ENCODE measurements at places on chromosomes 7 and 10.

DNA sequence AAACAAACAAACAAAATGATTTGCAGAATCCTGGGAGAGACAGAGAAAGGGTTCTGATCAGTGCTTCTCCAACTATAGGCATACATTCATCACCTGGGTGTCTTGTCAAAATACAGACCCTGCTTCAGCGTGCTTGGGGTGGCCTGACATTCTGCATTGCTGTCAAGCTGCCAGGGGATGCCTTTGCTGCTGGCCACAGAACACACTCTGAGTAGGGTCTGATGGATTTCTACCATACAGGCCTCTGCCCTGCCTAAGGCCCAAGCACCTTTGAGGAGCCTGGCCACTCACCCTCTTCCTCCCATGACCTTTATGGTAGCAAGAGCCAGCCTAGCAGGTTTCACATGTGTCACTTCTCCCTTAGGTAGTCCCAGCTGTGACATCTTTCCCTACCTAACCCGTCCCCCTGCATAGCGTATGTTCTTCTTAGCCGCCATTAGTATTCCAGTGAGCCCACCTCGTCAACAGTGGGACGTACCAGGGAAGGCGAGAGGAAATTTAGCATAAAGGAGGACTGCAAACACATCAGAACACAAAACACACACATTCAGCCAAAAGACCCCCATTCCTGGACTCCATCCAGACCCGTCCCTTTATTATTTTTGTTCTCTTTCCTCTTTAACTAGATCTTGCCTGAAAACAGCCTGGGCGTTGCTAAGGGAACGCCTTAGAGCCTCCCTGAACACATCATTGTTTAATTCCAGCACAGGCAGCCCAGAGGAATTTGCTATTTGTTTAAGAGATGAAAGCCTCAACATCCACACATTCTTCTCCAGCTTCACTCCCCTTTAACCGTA is 43.9 kb upstream of the PODXL start:
- no peak overlapping the region for H3K4me3 ChIP-seq
- no peaks in the 10 kb centered on the region for H3K36me3 ChIP-seq
- peak overlapping the region; percentile 50 for H3K27ac ChIP-seq
- no peaks in the 10 kb centered on the region for H3K27me3 ChIP-seq

- H3K36me3 ChIP-seq: no peaks in the 10 kb centered on the region
- H3K27ac ChIP-seq: no peak overlapping the region
- H3K4me3 ChIP-seq: no peak overlapping the region
- H3K4me1 ChIP-seq: no peaks in the 10 kb centered on the region
- peak; percentile 25 for DNase-seq
Observed at GRCh38 chr10:116913695-116914094, 64.4 kb downstream of the ENO4 start.

DNA sequence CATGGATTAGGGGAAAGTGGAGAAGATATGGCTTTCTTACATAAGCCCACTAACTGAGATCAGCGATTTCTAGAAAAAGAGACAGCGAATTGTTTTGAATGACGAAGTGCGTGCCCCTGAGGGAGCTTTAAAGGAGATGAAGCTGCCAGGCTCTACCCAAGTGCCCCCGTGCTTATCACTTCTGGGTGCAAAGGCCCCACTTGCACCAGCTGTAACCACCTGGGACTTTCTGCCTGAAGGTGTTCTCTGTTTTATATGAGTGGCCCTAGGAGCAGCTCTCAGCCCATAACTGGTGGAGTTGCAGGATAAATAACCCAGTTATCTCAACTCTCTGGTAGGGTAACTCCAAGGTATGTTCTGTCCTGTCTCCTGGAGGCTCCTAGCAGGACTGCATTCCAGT is 20.4 kb upstream of the CARD11 start:
- H3K27me3 ChIP-seq: no peaks in the 10 kb centered on the region
- H3K4me1 ChIP-seq: no peaks in the 10 kb centered on the region
- no peaks in the 10 kb centered on the region for H3K36me3 ChIP-seq
- H3K27ac ChIP-seq: no peak overlapping the region

DNA sequence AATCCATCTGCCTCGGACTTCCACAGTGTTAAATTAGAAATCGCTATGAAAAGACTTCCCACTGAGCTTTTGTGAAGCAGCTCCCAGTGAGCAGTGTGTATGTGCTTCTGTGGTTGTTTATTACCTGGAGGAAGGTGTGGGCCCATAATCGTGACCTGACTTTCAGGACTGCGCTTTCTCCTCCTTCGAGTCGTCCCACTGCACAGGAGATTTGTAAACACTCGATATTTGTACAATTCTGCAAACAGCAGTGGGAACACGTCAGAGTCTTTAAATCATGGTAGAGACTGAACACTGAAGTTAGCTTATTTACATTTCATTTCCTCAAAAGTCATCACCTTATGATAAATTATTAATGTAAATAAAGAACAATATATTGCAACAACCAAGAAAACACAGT is 171.4 kb downstream of the ITGA8 start:
- H3K4me3 ChIP-seq: no peak overlapping the region
- H3K4me1 ChIP-seq: no peaks in the 10 kb centered on the region
- H3K27ac ChIP-seq: no peak overlapping the region
- H3K36me3 ChIP-seq: no peaks in the 10 kb centered on the region

GRCh38 chr10:104440221-104440620 is 86.6 kb downstream of the CFAP58 start:
- H3K27ac ChIP-seq: no peak overlapping the region
- DNase-seq: no peak
- no peaks in the 10 kb centered on the region for H3K27me3 ChIP-seq
- H3K36me3 ChIP-seq: no peaks in the 10 kb centered on the region
- no peaks in the 10 kb centered on the region for H3K4me1 ChIP-seq
- H3K4me3 ChIP-seq: no peak overlapping the region

DNA sequence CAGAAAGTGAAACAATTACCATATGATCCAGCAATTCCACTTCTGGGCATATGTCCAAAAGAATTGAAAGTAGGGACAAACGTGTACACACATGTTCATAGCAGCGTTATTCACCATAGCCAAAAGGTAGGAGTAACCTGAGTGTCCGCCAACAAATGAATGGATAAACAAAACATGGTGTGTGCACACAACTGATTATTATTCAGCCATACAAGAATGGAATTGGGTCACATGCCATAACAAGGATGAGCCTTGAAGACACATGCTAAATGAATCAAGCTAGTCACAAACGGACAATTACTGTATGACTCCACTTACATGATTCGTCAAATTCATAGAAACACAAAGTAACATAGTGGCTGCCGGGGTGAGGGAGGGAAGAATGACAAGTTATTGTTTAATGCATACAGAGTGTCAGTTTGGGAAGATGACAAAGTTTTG is 4.1 kb upstream of the OIT3 start:
- no peak overlapping the region for H3K27ac ChIP-seq
- peaks cover 9% of the 10 kb centered on the region for H3K36me3 ChIP-seq
- no peaks in the 10 kb centered on the region for H3K27me3 ChIP-seq

GRCh38 chr7:35697414-35698175 is 2.7 kb upstream of the HERPUD2 start:
- no peak for DNase-seq
- H3K36me3 ChIP-seq: no peaks in the 10 kb centered on the region
- no peaks in the 10 kb centered on the region for H3K27me3 ChIP-seq
- H3K4me1 ChIP-seq: peaks cover 17% of the 10 kb centered on the region
- H3K27ac ChIP-seq: no peak overlapping the region

- H3K4me1 ChIP-seq: no peaks in the 10 kb centered on the region
- peaks cover 26% of the 10 kb centered on the region for H3K36me3 ChIP-seq
- no peak overlapping the region for H3K27ac ChIP-seq
- DNase-seq: no peak
Observed at GRCh38 chr10:21757185-21757901, 223.3 kb downstream of the MLLT10 start.

GRCh38 chr7:158955932-158956804 is 99.8 kb downstream of the DYNC2I1 start:
- peaks cover 5% of the 10 kb centered on the region for H3K27me3 ChIP-seq
- no peaks in the 10 kb centered on the region for H3K4me1 ChIP-seq
- no peak for DNase-seq
- H3K27ac ChIP-seq: no peak overlapping the region
- no peak overlapping the region for H3K4me3 ChIP-seq

DNA sequence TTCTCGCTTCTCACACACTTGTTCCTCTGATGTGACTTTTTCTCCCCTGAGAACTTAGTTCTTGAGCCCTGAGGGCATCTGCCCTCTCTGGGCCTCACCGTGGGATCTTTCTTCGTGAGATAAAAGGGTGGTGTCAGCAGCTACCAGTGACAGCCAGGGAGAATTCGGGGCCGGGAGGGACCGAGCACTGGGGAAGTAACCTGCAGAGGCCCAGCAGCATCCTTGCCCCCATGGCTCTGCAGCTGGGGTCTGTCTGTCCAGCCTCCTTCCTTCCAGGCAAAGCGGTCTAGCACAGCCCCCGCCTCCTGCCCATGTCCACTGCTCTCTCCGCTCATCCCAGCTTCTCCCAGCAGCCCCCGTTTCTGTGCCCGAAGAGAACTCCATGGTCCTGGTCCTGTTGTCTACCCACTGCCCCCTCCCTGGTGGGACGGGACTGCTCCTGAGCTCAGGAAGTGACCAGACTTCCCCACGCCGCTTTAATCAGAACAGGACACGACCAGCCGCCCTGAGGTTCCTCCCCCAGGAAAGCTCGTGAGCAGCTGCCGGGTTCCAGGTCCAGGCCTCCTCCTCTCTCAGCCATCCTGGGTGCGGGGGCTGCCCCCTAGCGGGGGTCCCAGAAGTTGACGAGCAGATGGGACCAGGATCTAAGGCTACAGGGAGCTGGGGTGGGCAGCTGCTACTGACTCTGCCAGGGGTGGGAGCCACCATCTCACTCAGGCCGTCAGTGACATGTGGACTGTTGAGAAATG is 187.5 kb downstream of the WDR37 start:
- no peak overlapping the region for H3K27ac ChIP-seq
- H3K36me3 ChIP-seq: no peaks in the 10 kb centered on the region
- peaks cover 47% of the 10 kb centered on the region for H3K27me3 ChIP-seq
- no peak overlapping the region for H3K4me3 ChIP-seq
- H3K4me1 ChIP-seq: no peaks in the 10 kb centered on the region

DNA sequence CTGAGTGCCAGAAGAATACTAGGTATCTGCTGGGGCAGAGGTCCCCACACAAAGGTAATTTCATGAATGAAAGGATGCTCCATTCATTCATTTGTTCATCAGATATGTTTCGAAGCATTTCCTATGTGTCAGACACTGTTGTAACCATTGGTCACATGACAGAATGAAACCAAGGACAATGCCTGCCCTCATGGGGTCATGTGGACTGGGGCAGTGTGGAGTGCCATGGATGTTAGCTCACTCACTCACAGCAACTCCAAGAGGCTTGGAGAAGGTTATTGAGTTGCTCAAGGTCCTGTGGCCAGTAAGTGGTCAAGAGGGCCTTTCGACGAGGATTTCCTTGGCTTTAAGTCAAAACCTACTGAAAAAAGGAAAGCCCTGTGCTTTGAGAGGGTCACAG is 223.5 kb downstream of the ARHGAP12 start:
- H3K27me3 ChIP-seq: no peaks in the 10 kb centered on the region
- H3K4me1 ChIP-seq: peaks cover 6% of the 10 kb centered on the region
- no peaks in the 10 kb centered on the region for H3K36me3 ChIP-seq
- no peak overlapping the region for H3K27ac ChIP-seq
- no peak for DNase-seq
- H3K4me3 ChIP-seq: no peak overlapping the region

- H3K4me1 ChIP-seq: no peaks in the 10 kb centered on the region
- no peak overlapping the region for H3K27ac ChIP-seq
- no peak overlapping the region for H3K4me3 ChIP-seq
- H3K27me3 ChIP-seq: peaks cover 2% of the 10 kb centered on the region
- no peak for DNase-seq
Observed at GRCh38 chr10:128186959-128187787, 61.0 kb upstream of the MKI67 start.

- H3K36me3 ChIP-seq: no peaks in the 10 kb centered on the region
- no peaks in the 10 kb centered on the region for H3K4me1 ChIP-seq
- no peak for DNase-seq
- H3K27me3 ChIP-seq: no peaks in the 10 kb centered on the region
- H3K27ac ChIP-seq: no peak overlapping the region
Observed at GRCh38 chr7:80087051-80087770, 47.4 kb upstream of the GNAI1 start.

DNA sequence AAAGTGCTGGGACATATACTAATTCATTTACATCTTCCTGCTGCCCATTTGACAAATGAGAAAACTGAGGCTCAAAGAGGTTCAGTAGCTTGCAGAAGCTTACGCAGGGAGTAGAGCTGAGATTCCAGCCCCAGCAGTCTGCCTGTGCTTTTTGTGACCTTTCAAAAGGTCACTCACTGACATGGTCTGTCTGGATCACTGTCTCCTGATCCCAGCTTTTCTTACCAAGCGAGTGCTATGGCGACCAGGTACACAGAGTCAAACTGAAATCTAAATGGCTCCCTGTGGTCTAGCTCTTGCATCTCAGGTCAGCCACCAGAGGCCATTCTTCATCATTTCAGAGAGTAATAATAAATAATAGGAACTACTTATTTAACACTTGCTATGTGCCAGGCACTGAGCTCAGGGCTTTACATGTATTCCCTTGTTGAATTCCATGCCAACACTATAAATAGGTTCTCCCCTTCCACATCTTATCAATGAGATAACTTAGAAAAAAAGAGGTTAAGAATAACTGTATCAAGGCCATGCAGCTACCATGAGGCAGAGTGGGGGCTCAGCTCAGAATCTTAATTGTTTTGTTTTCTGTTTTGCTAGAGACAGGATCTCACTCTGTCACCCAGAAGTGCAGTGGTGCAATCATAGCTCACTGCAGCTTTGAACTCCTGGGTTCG is 381.0 kb downstream of the CALN1 start:
- H3K36me3 ChIP-seq: no peaks in the 10 kb centered on the region
- no peak for DNase-seq
- peaks cover 6% of the 10 kb centered on the region for H3K4me1 ChIP-seq
- no peak overlapping the region for H3K27ac ChIP-seq

- H3K4me1 ChIP-seq: no peaks in the 10 kb centered on the region
- no peak overlapping the region for H3K4me3 ChIP-seq
- H3K27ac ChIP-seq: no peak overlapping the region
- DNase-seq: no peak
- H3K36me3 ChIP-seq: no peaks in the 10 kb centered on the region
Observed at GRCh38 chr10:96646301-96646700, 59.5 kb upstream of the TM9SF3 start.

GRCh38 chr10:78170026-78170475 is 136.4 kb downstream of the RPS24 start:
- H3K36me3 ChIP-seq: no peaks in the 10 kb centered on the region
- H3K4me3 ChIP-seq: no peak overlapping the region
- H3K27ac ChIP-seq: no peak overlapping the region
- H3K27me3 ChIP-seq: no peaks in the 10 kb centered on the region

GRCh38 chr10:132826524-132827422 is 40.8 kb upstream of the NKX6-2 start:
- no peaks in the 10 kb centered on the region for H3K4me1 ChIP-seq
- H3K4me3 ChIP-seq: no peak overlapping the region
- no peak for DNase-seq
- H3K27me3 ChIP-seq: no peaks in the 10 kb centered on the region
- no peak overlapping the region for H3K27ac ChIP-seq
- no peaks in the 10 kb centered on the region for H3K36me3 ChIP-seq

Data from heart left ventricle (tissue), 16 donors.